BJ (cell line): ENCODE measurements at places on chromosomes 7 and 10.
A peak's percentile ranks its signal among the peaks of the same experiment; 100 is the strongest.

DNA sequence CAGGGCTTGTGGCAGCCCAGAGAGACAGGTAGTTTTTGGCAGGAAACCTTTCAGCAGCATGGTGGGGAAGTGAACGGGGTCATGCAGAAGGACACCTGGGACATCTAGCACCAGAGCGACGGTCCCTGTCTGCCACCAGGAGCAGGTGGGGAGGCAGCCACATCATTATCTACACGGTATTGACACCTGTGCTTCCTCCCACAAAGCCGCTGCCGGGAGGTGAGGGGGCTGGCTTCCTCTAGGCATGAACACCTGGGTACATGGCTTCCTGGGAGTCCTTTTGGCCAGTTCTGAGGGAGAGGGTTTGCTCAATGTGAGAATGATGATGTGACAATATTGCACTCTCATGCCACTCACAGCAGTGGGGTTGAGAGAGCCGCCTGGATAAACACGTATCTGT, 275.2 kb downstream of the ACTR3B start:
- DNase-seq, result no peak

DNA sequence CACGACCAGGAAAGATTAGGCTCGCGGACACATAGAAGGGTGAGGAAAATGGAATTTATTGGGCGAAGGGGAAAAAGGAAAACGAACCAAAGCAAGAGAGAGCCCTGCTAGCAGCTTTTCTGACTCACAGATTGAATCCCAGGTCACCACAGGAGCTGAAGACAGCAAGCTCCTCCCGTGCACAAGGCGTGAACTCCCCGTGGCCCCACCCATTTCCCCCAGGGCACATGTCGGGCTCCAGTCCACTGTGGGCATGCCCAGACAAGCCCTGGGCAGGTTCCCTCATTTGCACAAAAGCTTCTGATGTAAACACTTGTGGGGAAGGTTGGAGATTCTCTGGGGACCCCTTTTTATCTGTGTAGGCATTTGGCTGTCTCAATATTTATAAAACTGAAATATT, 582.4 kb downstream of the SUGCT start:
- no peak for DNase-seq

- no peak for DNase-seq
Observed at GRCh38 chr10:114975091-114975490, 37.1 kb downstream of the TRUB1 start.

GRCh38 chr7:69633122-69633831, 35.0 kb downstream of the AUTS2 start:
- no peak for DNase-seq

DNA sequence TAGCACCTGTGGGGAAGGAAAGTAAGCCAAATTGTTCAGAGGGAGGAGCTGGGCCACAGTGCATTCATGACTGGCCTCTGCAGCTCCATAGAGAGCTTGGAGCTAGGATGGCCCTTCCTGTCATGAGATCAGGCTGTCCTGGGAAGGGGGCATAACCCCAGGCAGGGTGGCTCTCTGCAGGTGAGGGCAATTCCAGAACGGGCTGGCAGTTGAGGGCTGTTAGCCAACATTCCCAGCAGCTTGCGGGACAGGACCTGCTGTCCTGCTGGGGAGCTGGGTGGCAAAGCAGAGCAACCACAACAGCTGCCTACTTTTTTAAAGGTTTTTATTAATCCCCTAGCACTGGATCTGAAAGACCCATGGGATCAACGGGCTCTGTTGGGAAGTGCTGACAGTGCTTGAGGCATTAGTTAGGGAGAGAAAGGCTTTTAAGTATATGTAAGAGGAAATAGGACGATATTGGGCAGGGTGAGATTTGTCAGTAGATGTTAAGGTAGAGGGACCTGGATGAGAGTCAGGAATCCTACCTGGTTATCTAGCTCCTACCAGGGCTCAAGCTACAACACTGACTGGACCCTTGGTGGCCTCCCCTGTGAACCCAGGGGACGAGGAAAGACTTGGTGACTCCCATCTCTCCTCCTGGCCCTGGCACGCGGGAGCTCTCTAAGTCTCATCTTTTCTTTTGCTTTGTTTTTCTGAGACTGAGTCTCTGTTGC, 77.8 kb downstream of the NAMPT start:
- no peak for DNase-seq

DNA sequence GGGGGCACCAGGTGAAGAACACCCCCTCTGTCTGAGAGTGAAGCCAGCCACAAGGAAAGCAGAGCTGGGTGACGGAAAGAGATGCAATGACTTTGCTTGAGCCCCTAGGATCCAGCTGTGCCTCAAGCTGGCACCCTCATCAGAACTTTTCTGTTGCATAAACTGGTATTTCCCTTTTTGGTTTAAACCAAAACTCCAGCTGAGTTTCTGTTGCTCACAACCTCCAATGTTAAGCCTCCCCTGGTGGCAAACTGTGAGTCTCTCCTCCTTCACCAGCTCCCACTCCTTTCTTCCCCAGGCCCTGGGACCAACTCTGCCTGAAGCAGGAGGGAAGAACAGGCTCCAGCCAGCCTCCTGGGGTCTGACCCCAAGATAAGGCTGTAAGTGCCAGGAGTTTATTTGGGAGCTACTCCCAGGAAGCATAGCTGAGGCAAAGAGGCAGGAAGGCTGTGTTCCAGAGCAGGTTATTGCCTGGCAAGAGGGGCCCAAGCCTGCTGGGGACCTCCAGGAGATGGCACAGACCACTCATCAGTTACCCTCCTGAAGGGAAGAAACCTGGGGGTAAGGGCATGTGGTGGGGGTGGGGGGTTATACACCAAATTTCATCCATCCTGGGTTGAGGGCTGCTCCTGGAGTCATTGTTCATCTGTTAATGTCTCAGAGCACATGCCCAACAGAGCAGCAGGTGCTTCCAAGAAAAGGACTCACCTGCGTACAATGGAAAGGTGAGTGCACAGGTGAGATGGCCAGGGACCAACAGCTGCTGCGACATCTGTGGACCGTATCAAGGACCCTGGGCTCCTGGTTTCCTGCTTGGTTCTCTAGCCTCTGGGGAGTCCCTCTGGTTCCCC, 73.3 kb upstream of the NANOS1 start:
- DNase-seq, result no peak

DNA sequence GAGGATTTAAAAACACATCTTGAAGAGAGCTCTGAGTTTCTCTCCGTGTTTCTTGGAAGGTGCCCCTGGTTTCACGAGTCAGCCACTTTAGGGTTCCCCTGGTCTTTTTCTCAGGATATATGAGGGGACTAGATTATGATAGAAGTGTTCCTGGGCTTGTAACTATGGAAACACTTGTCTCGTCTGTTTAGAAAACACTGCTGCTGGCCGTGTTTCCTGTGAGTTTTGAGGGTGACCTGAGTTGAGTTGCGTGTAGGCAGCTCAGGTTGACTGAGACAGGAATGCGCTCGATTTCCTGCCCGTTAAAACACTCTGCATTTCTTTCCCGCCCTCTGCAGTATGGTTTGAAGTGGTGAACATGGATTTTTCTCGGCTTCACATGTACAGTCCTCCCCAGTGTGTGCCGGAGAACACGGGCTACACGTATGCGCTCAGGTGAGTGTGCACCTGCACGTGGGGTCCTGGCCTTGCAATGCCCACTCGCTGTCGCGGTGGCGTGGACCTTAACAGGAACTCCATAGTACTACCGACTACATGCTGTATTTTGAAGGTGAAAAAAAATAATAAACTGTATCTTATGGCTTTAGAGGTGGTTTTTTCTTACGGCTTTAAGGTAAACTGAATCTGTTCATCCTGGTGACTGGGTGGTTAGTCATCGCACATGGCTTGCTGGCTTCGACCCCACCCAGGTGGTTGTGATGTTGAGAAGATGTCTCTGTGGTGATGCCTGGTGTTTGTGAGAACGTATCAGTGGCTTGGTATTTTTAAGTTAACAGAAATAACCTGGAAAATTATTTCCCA, at the start of gene SUN1:
TSS of gene SUN1 (plus strand) at position 310 of the 801 bp plus-strand sequence. CDS start at position 359, 49 bp downstream.
- DNase-seq, result peak; percentile 45

DNA sequence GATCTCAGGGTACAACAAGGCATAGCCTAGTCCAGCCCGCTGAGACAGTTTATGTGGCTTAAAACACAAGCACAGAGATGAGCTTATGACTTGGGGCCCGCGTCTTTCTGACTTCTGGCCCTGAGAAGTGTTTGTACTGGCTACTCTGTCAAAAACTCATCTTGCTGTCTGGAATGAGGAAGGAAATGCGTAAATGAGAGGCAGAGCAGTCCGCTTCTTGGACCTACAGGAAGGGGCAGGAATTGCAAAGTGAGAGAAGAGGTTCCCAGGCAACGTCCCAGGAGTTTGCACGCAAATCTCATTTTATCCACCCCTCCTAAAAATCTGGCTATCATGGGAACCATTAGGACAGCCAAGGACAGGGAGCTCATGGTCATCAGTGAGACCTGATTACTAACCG, 5.5 kb downstream of the ANXA11 start:
- no peak for DNase-seq

DNA sequence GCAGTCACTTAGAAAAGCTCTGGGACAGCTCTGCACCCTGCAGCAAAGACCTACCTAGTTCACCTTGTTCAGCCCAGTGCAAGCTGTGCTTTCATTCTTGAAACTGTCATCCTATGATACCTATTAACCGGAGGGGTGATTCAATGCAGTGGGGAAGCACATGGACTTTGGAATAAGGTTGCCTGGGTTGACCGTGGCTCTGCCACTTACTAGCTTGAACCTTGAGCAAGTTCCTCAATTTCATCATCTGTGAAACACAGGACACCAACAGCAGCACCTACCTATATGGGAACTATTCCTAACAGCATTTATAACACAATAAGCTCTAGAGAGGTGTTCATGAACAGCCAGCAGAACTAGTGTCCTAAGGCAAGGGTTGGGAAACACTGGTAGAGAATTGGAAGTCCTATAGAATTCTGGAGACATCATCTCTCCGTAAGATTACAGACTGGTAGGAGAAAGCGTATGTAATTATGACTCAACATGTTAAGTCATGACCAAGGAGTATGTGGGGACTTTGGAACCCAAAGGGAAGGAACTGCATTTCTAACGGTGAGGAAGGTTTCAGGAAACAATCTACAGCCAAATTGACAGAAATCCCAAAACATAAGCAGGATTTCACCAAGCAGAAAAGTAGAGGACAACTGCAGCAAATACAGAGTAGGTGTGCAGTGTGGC, 270.0 kb downstream of the USP6NL start:
- DNase-seq, result no peak

DNA sequence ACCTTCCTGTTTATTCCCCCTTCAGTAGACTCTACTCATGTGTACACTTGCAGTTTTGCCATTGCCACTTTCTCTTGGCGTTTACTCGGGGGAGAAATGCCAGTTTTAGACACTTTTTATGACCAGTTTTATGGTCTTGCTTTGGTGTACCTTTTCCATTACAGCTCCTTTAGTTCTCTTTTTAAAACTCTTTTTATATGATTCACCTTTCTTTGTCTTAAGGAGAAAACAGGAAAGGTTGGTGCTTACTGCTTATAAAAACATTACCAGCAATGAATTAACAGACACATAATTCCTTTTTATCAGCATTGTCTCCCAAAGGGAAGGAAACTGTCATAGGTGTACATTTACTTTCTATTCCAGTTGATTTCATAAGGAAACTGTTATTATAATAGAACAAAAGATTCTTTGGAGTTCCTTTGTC, 11.9 kb downstream of the TSPAN13 start:
- DNase-seq, result no peak

DNA sequence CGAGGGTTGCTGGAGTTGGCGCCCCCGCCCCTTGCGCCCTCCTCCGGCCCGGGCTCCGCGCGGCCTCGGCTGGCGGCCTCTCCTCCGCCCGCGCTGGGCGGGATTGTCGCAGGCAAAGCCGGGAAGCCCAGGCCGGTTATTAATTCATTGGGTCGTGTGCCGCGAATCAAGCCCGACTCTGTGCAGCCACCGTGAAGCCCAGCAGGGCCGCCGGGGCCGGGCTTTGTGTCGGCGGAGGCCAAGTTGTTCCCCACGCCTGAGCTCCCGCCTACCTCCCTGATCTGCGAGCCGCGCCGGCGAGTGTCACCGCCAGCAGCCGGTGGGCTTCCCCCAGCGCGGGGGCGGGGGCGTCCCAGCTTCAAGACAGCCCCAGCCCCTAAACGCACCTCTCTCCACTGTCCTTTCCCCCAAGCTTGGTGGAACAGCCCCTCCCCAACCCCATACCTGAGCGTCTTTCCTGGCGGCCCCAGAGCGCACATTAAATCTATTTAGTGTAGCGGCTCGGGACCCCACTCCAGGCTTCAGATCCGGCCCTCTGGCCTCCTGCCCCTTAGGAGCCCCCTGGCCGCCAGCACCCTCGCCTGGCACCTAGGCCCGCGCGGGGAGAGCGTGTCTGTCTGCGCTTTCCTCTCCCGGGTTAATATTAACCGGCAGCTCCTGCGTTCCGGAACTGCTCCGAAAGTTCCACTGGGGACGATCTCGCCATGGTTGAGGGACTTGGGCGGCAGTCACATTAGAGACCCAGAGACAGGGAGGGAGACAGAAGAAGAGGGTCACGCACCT, 3.5 kb downstream of the SHH start:
- DNase-seq, result no peak

- peak; percentile 2 for DNase-seq
Observed at GRCh38 chr10:86111902-86112545, 254.6 kb downstream of the GRID1 start.

- no peak for DNase-seq
Observed at GRCh38 chr7:12244694-12245093, 33.6 kb downstream of the TMEM106B start.

- DNase-seq, result no peak
Observed at GRCh38 chr10:128147064-128147463, 20.8 kb upstream of the MKI67 start.

- DNase-seq, result no peak
Observed at GRCh38 chr7:140719721-140720120, 23.2 kb downstream of the NDUFB2 start.

DNA sequence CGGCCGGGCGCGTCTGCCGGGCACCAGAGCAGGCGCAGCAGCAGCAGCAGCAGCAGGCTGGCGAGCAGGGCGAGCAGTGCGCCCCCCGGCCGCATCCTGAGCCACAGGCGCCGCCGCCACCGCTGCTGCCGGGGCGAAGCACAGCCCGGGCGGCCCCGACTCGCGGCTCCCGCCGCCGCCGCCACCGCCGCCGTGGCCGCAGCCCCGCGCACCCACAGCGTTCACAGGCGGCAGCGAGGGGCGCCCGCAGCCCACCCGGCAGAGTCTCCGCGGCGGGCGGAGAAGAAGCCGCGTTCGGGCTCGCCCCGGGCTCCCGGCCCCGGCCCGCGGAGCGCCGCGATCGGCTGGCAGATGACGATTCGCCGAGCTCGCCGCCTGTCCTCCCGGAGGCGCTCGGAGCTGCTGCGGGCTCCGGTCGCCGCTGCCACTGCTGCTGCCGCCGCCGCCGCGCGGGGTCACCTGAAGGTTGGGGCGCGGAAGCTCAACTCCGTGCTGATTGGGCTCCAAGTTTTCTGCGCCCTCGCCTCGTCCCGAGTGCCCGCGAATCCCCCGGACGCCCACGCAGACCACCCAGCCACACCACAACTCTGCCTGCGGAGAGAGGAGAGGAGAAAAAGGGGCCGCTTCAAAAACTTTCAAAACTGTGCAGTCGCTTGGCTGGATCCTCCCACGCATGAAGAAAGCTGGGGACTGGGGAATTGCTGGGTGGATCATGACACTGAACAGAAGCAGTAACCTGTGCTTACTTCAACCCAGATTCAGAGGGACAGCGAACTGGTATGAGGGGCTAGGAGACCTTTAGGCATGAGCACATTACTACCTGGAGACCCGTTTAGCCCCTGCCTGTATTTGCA, at the start of gene ST8SIA6:
TSS of gene ST8SIA6 (minus strand) at position 435 of the 854 bp plus-strand sequence. CDS start at position 95, 340 bp downstream.
- no peak for DNase-seq

GRCh38 chr7:43583424-43584194, 701 bp downstream of the STK17A start:
- DNase-seq, result no peak
